ENCODE measurements at places on chromosomes 4 and X. TPM values are rescaled to one million over a fixed set of nuclear protein-coding genes. Genes with fewer than 3 reads are reported as not detected.

DNA sequence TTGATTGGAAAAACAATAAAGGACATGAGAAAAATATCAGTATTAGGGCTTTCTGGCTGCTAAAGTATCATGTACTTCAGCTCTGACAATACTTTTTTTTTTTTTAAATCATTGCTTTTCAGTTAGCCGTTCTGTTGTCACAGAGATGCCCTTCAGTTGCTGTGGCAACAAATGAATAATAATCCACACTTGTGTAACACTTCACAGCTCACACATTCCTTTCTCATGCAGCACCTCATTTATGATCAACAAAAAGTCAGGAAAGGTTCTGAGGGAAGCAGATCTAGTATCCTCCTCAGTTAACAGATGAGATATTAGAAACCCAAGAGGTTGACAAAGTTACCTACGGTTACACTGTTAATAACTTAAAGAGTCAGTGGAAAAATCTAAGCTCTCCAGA lies 444.2 kb upstream of the SLIT2 start:
- DNase-seq: no peak

- no peak for DNase-seq
Measured at GRCh38 chr4:128649575-128650205, 159.8 kb upstream of the JADE1 start.

DNA sequence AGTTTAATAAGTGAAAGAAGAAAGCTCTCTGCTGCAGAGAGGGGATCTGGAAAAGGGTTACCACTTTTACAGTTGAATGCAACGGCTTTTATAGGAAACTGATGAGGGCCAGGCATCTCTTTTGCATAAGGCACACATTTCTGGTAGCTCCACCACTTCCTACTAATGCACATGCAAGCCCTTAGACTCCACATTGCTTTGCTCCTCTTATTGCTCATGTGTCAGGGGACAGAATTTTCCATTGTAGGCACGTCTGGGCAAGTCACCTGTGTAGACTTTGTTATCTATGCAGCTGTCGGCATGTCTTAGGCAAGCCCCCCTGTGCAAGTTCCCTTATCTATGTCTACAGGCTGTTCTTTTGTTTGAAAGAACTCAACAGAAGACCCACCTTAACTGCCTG lies 294.6 kb upstream of the STS start:
- no peak for DNase-seq

Gene PARM1
- 108 TPM for polyA plus RNA-seq

DNA sequence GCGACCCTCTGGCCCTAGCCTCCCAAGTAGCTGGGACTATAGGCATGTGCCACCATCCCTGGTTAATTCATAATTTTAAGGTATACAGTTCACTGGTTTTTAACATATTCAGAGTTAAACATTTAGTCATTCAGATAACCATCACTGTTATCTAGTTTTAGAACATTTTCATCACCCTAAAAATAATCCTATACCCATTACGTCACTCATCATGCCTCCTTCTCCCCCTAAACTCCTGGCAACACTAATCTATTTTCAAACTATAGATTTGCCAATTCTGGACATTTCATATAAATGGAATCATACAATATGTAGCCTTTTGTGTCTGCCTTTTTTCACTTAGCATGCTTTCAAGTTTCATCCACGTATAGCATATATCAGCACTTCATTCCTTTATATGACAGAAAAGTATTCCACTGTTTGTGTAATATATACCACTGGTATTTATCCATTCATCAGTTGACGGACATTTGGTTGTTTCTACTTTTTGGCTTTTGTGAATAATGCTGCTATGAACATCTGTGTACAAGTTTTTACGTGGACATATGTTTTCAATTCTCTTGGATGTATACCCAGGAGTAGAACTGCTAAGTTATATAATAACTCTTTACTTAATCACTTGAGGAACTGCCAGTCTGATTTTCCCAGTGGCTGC lies 32.0 kb upstream of the RPS3A start:
- peak; percentile 38 for DNase-seq

Gene MAGEC3
- polyA plus RNA-seq: 0.69 TPM

DNA sequence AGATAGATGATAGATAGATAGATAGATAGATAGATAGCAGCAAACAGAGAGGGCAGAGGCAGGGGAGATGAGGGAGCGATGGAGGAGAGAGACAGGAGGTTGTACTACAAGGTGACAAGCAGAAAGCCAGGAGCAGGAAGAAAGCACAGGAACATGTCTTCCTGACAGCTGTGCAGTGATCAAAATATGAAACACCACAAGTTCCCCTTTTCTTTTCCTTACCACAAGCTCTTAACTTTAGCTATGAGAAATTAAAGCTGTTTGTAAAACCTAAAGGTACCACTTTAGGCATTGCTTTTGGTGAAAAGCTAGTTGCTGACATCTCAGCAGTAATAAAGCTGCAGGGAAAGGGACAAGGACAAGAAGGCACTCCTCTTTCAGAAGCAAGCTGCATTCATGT lies 9.1 kb upstream of the MAGED4B start:
- DNase-seq: no peak

Gene ACE2
- polyA plus RNA-seq: not detected

Gene USP38
- polyA plus RNA-seq: 17.8 TPM

DNA sequence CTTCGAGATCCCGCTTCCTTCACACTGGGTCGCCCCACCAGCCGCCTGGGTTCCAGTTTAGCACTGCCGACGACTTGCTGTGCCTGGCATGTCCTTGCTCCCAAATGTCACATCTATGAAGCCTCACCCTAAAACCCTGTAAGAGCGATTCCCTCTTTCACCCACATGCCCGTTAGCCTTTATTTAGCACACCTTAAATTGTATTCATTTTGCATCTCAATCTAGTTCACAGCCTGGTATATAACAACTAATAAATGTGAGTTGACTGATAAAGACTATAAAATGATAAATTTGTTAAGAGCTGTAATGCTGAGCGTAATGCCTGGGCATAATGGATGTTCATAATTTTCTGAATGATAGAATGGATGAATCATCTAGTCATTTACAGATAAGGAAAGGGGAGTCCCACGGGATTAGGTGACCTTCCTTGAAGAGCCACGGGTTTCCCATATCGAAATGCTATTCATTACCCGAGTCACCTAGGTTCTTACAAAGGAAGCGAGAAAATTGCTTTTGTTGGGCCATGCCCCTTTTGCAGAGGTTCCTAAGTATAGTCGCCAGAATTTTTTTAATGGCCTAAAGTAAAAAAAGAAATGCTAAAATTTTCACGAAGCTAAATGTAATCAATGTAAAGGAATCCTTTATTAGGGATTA lies 1.1 kb upstream of the AP1S2 start:
- no peak for DNase-seq

Gene SPANXN3
- not detected for polyA plus RNA-seq

Gene DAPP1
- polyA plus RNA-seq: 2.3 TPM

GRCh38 chrX:107707866-107708265 lies 67.7 kb downstream of the TSC22D3 start:
- no peak for DNase-seq

DNA sequence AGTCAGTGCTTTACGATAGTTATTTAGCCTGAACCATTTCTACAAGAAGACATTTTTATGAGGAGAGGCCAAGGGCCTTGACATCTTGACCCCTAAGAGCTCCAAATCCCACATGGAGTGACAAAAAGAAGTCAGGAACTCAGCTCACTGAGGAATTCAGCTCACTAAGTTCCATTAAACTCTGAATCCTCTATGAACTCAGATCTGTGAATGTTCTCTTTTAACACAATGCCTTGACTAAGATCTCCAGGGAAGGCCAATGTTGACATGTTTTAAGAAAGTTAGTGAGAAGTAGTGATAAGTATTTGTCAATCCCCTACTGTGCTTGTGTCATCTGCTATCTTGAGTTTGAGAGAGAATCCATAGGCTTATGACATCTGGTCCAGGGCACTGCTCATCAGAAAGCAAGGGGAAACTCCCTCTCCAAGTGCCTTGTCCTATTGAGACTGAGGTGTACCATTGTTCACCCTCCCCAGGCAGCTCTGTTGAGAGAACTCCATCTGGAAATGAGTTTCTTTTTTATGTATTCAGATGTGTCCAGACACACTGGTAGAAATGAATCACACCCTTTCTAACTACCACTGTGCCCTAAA lies 68.7 kb upstream of the PCDH19 start:
- no peak for DNase-seq

- no peak for DNase-seq
Measured at GRCh38 chr4:120659616-120660170, 262.8 kb downstream of the PRDM5 start.

DNA sequence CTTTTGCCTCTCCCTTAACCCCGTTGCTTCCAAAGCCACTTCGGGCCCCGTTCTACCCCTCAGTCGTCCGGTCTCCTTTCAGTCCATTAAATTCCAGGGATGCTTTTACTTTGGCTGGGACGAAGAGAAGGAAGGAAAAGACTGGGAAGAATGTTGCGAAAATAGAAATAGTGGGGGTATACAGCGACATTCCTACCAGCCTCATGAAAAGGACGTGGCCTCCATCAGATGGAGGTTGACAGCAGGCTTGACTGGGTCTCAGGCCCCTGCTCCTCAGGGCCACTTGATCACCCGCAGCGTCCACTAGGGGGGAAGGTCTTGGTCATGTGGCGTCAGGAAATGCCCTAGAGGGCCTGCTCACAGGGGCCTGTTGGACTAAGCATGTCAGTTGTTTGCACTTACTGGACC lies 657 bp upstream of the ANKRD50 start:
- peak; percentile 79 for DNase-seq

Gene TKTL2
- polyA plus RNA-seq: not detected

DNA sequence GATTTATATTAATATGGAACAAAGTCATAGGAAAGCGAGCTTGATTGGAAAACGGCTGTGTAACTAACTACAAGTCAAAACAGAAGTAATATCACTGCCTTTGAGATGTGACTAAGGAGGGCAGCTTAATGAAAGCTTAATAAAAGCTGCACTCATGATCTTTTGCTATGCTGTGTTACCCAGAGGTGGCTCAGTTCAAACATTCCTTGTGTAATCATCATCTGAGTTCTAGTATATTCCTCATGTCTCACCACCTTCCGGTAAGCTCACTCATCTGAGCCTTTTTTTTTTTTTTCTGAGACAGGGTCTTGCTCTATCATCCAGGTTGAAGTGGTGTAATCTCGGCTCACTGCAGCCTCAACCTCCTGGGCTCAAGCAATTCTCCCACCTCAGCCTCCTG lies 5.0 kb downstream of the GRPEL1 start:
- DNase-seq: no peak

DNA sequence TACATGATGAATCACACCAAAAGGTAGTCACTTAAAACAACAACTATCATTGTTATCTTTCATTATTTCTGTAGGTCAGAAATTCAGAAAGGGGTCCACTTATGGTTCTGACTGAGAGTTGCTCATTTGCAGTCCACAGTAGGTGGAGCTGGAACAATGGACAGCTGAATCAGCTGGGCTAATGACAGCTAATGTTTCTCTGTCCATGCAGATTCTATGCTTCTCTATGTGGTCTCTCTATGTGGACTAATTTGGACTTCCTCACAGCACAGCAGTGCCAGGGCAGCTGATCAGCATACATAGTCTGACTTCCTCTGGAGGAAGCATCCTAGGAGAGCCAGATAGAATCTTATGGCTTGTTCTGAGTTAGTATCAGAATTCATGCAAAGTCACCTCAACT lies 131.7 kb upstream of the INTU start:
- peak; percentile 56 for DNase-seq

DNA sequence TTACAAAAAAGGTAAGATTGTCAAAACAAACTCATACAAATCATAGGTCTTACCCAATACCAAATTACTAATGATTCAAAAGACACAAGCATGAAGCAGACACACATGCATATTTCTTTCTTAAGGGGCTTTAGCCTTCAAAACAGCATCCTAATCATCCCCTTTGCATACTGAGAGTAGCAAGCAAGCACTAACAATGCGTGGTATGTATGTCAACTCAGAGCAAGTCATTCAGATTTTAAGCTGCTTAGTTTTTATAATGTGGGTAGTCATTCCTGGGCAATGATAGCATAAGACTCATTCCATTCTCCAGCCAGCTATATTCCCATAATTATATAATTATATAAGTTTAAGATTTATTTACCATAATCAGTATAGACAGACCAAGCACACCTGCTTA lies 219.6 kb downstream of the DKK2 start:
- DNase-seq: peak; percentile 55

Gene ZNF630
- polyA plus RNA-seq: 3.1 TPM

GRCh38 chr4:155818639-155819038 lies 47.4 kb downstream of the ASIC5 start:
- DNase-seq: no peak

Gene TRMT44
- polyA plus RNA-seq: 10.1 TPM

- no peak for DNase-seq
Measured at GRCh38 chrX:47175588-47175980, 18.0 kb upstream of the UBA1 start.
